ENCODE measurements at places on chromosomes 5 and 9.

GRCh38 chr9:80382211-80382891 is 810.6 kb downstream of the TLE4 start:
- no peak for DNase-seq

DNA sequence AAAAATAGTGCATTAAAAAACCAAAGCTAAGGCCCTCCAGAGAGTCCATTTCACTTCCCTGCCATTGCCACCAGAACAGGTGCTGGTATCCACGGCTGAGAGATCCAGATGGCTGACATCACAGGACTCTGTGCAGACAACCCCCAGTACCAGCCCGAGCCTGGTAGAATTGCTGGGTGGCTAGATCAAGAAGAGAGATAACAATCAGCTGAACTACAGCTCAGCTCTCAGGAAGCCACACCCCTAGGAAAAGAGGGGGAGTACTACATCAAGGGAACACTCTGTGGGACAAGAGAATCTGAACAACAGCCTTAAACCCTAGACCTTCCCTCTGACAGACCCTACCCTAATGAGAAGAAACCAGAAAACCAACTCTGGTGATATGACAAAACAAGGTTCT is 73.8 kb upstream of the SLIT3 start:
- no peak for DNase-seq

- no peak for DNase-seq
These were observed 83.9 kb downstream of the PTPN3 start for GRCh38 chr9:109414125-109414785.

- DNase-seq: no peak
These were observed 111.5 kb downstream of the KDM4C start for GRCh38 chr9:6869081-6869948.

- DNase-seq: no peak
These were observed 48.6 kb upstream of the SLCO6A1 start for GRCh38 chr5:102547141-102548035.

- no peak for DNase-seq
These were observed 94.6 kb downstream of the RAPGEF1 start for GRCh38 chr9:131645078-131645776.

- peak; percentile 15 for DNase-seq
These were observed 67.5 kb downstream of the MAMDC2 start for GRCh38 chr9:70111042-70111602.

All from stimulated activated CD4-positive, alpha-beta T cell treated with anti-CD3 and anti-CD28 coated beads, Interleukin-12 subunit alpha, Interleukin-12 subunit beta, amount 100 ng/mL, for 24 hours (primary cell).